OCI-M1 (cell line): ENCODE measurements at places on chromosomes 1 and 21.

DNA sequence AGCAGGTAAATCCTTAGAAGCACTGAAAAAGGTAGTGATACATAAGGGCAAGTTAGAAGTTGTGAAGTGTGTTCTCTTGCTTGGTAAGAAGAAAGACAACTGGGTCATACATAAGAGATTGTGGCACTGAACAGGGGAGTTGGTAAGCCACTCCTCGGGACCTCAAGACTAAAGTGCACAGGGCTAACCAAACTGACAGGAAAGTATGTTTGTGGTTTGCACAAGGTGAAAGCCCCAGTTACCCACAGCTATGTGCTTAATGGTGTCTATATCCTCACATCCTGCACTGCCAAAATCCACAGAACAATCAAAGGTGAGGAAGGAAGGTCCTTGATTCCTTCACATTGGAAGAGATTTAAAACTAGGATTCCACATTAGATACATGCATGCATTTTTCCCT lies 276.5 kb downstream of the DNM3 start:
- DNase-seq, result no peak

DNA sequence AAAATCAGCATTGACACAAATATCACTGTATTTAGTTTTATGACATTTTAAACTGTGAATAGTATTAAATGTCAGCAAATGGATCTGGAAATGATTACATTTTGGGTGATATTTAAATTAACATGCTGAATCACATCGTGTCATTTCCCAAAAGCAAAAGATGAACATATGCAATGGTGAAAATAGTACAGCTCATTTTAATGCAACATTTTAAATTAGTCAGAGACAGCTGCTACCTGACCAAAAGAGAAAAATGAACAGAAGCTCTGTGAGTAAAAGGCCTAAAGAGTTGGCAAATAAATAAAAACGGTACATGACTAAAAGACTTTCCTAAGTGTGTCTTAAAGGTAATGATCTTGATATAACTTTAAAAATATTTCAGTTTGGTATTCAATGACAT lies 86.0 kb upstream of the GNG4 start:
- DNase-seq, result no peak

DNA sequence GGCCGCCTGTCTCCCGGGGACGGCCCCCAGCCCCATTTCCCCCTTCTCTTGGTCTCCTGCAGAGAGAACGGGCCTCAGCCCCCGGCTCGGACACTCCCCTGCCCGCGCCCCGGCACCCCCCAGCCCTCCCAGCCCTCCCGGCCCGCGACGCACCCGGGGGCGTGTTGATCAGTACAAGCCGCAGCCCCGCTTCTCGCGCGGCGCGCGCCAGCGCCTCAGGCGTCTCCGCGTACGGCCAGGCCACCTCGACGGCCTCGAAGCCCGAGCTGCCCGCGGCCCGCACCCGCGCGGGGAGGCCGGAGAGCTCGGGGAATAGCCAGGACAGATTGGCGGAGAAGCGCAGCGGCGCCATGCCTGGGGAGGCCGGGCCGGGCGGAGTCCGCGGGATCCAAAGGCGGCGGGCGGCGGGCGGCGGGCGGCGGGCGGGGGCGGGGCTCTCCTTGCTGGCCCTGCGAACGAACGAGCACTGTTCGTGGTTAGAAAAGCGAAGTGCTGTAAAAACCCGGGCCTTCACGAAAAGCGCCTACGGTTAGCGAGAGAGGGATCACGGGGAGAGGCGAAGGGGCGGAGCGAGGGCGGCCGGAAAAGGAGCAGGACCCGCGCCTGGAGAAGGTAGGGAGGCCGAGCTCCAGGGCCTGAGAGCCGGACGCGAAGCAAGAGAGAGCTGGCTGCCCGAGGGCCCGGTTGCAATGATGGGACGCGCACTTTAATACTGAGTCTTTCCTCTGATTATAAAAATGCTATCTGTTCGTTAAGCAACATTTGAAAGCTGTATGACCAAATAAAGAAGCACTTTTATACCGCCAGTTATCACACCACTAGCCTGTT lies at the start of gene HYI:
Gene HYI, minus strand, starts transcription at position 490 of the 828 bp plus-strand sequence. Its CDS starts 138 bp downstream, at position 352.
- peak; percentile 93 for DNase-seq

DNA sequence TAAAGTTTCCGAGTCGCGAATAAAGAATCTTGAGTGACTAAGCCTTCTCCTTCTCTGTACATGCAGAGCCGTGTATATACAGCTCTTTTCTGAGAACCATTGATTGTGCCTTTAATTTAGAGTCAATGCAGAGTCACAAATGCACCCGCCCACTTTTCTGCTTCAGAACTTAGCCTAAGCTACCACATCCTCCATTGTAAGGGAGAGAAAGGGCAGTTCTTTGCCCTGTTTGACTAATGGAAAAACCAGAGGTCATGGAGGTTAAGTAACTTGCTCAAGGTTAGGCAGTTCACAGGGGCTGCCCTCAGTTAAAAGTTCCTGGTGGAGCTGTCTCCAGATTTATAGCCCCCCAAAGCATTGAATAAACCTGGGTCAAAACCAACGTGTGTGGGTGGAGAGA lies 139.6 kb downstream of the TOMM20 start:
- no peak for DNase-seq

GRCh38 chr1:155015527-155016230 lies 13.1 kb downstream of the ZBTB7B start:
- no peak for DNase-seq

DNA sequence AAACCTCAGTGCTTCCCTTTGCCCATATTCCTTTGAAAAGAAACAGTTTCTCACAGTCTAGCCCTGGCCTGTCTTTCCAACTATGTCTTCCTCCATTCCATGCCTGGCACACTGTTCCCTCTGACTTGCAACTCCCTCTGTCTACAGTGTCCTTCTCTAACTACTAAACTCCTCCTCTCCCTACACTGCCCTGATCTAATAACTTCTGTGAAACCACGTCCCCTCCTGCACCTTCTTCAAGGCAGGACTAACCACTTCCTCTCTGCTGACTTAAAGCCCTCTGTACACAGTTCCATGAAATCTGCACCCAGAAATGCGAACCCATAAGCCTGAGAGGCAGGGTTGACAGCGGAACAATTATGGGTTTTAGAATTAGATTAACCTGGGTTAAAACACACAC lies 62.2 kb upstream of the ATP1B1 start:
- DNase-seq, result peak; percentile 93

DNA sequence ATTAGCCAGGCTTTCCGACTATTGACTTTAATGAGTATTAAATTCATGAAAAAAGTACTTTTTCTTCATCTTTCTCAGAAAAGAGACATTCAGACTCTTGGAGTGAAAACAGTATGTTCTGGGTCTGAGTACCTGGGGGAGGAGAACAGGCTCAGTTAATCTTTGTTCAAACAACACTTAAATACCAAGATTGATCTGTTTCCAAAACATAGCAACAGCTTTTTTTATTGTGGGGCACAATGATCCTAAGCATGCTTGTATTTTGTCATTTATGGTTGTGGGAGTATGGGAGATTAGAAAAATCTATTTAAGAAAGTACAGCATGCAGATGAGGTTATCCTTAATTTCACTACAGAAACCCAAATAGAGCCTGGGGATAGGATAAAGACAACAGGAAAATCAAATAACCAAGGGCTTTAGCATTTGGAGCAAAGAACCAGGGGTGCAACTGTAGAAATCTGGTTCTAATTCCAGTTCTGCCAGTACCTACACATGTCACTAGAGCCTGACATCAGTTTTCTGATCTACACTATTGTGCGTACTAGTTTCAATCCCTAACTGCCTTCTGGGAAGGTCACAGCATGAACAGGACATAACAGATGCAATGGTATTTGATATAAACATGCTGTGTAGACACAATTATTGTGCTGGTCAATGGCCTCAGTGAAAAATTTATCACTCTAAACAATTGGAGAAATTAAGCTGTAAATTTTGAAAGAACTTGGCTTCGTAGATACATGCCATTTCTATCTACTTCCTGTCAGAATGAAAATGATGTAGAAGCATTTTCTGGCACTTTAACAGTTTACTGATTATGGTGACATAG lies 91.2 kb downstream of the KCNK1 start:
- no peak for DNase-seq

DNA sequence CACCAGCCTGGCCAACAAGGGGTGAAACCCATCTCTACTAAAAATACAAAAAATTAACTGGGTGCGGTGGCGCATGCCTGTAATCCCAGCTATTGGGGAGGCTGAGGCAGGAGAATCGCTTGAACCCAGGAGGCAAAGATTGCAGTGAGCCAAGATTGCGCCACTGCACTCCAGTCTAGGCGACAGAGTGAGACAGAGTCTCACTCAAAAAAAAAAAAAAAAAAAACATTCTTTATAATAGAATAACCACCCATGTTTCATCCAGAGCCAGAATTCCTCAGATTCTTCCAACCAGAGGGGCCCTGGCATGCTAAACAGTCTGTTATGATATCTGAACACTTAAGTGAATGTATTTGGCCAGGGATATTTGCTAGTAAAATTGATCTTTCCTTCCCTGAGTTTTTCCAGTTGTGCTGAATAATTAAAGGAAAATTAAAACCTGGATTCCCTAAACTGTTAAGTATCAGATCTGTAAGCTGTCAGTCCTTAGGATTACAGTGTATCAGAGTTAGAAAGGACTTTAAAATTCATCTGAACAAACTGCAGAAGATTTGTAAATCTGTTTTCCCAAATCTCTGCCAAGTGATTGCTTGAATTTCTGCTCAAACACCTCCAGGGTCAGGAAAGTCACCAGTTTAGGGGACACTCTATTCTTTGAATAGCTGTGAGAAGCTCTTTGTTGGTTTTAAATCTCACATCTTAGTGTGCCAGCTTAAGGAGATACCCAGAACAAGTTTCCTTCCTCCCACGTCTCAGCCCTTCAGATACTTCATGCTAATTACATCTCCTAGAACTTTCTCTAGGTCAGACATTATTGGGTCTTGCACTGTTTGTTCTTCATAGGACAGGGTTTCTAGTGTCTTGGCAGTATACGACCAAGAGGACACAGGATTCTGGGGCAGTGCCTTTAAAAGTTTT lies 84.6 kb upstream of the BMP8A start:
- DNase-seq, result no peak

GRCh38 chr1:220189750-220190347 lies 82.4 kb downstream of the RAB3GAP2 start:
- peak; percentile 57 for DNase-seq

- no peak for DNase-seq
Measured at GRCh38 chr1:1761504-1762376, 16.5 kb downstream of the NADK start.

- DNase-seq, result no peak
Measured at GRCh38 chr1:175683491-175684298, 59.7 kb downstream of the TNR start.

DNA sequence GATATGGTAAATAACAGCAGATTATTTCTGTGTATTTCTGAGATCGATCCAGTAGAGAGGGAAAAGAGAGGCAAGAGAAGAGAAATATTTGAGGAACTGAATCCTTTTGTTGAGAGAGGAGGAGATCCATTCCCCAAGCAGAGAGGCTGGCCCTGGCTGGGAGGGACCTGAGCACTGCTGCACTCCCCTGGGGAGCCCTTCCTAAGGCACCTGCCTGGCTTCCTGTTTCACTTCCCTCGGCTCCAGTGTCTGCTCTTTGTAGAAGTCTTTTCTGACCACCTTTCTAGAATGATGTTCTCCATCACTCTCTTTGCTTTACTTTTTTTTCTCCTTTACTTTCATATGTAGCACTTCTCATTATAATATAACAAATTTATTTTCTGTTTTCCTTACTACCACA lies 42.3 kb upstream of the SLC6A9 start:
- no peak for DNase-seq

- DNase-seq, result no peak
Measured at GRCh38 chr1:202589190-202589930, 120.9 kb downstream of the SYT2 start.

DNA sequence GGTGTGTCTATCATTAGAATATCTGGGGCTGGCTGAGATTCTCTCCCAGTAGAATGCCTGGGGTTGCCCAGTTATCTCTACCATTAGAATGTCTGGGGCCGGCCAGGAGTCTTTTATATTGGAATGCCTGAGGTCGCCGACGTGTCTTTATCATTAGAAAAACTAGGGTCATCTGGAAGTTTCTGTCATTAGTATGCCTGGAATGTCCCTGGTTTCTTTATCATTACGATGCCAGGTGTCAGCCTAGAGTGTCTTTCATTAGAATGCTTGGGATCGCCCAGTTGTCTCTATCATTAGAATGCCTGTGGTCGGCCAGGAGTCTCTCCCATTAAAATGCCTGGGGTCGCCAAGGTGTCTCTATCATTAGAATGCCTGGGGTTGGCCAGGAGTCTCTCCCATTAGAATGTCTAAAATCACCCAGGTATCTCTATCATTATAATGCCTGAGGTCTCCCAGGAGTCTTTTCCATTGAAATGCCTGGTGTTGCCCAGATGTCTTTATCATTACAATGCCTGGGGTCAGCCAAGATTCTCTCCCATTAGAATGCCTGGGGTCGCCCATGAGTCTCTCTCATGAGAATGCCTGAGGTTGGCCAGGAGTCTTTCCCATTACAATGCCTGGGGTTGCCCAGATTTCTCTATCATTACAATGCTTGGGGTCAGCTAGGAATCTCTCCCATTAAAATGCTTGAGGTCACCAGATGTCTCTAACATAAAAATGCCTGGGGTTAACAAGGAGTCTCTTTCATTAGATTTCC lies 53.2 kb downstream of the RNF187 start:
- no peak for DNase-seq

DNA sequence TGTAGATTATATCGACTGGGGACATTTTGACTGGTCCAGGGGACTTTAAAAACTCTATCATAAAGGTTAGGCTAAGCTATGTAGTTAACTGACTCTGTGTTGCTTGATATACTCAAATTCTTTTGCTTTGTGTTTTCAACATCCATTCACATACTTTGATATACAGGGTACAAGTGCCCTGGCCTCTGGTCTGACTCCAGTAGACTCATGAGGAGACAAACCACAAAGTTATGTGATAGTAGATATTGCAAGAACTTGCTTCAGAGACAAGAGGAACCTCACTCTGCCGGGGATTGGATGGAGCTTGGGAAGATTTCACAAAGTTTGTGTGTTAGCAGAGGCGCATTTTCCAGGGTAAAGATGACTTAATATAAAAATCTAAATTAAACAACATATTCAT lies 1.3 kb downstream of the GORAB start:
- DNase-seq, result peak; percentile 80

- no peak for DNase-seq
Measured at GRCh38 chr1:248688527-248689298, 13.9 kb downstream of the OR14I1 start.

DNA sequence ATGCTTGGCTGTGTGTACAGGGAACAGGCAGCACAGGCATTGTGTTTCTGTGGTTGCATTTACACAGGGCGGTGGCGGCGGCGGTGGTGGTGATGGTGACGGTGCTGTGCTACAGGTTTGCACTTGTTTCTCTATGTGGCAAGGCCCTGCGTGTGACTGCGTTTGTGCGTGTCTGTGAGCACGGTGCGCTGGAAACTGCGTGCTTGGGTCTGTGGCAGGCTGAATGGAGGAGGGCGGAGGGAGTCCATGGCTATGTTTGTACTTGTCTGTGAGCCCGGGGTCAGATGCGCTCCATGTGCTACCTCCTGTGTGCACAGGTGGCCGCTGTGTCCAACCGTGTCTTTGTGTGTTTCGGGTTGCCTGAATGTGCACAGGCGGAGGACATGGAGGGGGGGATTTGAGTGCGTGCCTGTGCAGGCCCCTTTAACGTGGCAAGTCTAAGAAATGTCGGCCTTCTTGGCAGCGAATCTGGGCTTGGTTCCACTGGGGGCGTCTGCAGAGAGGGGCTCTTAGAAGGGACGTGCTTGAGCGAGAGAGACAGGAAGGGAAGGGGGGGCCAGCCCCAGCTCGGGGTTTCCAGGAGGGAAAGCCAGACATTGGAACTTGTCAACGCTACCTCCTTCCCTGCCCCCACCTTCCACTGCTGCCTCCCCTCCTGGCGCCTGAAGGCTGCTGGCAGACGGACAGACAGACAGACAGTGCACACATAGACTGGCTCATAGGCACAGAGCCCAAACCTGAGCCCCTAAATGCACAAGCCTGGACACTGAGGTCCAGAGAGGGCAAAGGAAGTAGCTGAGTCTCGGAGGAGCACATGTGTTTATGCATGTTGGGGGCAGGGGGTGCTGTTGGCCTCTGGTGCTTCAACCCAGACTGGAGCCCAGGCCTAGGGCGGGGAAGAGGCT lies 32.7 kb upstream of the WASF2 start:
- no peak for DNase-seq
